CD4-positive, alpha-beta T cell (primary cell): ENCODE measurements at places on chromosomes 13 and 19. TPM values are rescaled to one million over a fixed set of nuclear protein-coding genes. Genes with fewer than 3 reads are reported as not detected.

DNA sequence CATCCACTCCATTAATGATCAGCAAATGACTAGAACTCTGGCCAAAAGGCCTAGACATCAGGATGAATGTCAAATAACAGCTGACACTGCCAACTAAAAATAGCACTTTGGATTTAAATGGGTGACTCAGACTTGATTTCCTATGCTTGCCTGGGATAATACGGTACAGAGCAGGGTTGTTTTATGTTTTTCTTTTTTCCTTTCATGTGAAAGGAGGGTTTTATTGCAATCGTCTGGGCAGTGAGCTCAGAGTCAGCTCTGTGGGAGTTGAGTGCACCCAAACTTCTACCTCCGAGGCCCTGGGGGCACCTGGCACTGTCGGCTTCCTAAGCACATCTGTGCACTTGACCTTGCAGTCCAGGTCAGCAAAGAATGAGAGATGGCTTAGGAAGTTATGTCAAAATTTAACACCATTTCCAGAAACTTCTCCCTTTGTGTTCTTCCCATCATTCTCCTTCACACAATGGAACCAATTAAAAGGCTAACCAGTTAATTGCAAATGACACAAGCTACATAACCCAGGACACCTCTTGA lies 134.1 kb downstream of the LACC1 start:
- no peak for DNase-seq

GRCh38 chr19:14475251-14476073 lies at the start of gene PTGER1:
Gene PTGER1, minus strand, starts transcription at chr19:14475354. Its CDS starts 1,034 bp downstream, at chr19:14474320.
- no peak for DNase-seq

GRCh38 chr19:23512151-23512925 lies 117.1 kb upstream of the ZNF91 start:
- no peak for DNase-seq

DNA sequence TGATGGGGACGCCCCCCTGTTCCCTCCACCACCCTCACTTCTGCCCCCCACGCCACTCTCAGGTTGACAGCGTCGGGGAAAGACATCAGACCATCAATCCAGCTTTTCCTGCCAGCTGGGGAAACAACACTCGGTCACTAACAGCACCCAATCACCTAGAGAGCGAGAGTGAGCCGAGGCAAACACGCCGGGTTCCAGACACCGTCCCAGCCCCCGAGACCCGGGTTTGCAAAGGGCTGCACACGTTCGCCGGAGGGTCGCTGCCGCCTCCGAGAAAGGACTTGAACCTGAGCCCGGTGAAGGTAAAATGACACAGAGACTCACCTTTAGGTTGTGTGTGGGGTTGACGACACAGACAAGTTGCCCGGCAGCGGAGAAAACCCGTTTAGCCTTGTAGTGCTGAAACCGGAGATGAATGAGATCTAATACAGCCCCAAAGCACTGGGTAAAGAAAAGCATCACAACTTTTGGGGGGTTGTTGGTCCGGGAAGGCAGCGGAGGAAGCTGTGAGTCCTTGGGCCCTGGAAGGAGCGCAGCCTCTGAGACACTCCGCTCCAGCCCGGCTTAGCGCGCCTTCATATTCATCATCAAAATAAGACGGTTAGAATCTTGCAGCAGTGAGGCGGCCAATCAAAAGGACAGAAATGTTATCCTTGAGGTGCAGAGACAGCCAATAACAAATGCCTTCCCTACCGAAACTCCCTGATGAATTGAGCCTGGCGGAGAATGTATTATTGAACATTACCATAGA lies at the start of gene SIAH3:
Gene SIAH3 (minus strand): TSS at position 583 of the 751 bp plus-strand sequence. CDS start 124 bp downstream, at position 459.
- peak; percentile 15 for DNase-seq

GRCh38 chr19:16671652-16672274 lies 10.8 kb downstream of the TMEM38A start:
- DNase-seq, result no peak

Gene MBD3L3
- not detected for total RNA-seq

- no peak for DNase-seq
Measured at GRCh38 chr13:33611121-33611805, 206.7 kb upstream of the RFC3 start.

GRCh38 chr19:3392480-3392879 lies 26.1 kb downstream of the NFIC start:
- no peak for DNase-seq

Gene CDX2
- not detected for total RNA-seq

GRCh38 chr19:6716610-6716970 lies 3.9 kb downstream of the C3 start:
- DNase-seq, result no peak

Gene C5AR2
- total RNA-seq, result 0.19 TPM

DNA sequence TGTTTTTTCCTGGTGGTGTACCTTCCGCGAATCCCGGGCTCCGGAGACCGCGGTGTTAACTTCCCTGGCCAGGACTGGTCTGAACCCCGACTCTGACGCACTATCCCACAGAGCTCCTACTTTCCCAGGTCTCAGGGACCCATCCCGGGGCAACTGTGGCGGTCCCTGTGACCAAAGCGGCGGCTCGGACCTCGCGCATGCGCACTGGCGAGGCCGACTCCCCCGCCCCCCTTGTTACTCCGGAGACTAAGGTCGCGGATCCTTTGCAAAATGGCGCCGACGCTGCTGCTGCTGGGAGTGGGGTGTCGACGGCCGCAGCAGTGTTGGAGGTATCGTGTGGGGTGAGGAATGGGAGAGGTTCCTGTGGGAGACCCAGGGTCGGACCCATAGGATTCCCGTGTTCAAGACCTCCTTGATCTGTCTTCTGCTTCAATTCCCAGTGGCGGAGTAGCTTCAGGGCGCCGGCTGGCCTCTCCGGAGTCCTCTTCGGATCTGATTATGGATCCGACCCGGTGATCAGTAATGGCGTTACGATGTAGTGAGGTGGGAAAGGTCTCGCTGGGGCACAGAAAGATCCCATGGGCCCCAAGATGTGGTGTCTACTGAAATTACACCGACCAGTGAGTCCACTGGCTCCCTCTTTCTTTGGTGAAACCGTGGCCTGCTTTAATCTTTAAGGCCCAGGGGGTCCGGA lies 66.6 kb upstream of the ZNF527 start:
- no peak for DNase-seq

Gene KCNRG
- total RNA-seq, result 0.27 TPM

Gene ZIM2
- not detected for total RNA-seq

DNA sequence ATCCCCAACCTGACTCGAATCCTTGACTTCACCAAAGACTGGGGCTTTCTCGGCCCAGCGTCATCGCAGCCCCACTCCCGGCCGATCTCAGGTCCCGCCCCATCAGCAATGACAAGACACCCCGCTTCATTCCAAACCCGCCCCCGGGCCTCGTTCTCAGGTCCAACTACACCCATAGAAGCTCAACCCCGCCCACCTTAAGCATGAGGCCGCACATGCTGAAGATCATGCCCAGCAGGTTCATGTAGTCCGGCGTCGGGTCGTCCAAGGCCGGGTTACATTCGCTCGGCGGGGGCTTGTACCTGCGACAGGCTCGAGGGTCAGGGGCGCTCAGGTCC lies 2.3 kb downstream of the WDR83 start:
- DNase-seq, result peak; percentile 62

Gene CERS4
- total RNA-seq, result 12.3 TPM

GRCh38 chr19:50931023-50931422 lies 19.8 kb upstream of the KLK4 start:
- DNase-seq, result no peak

GRCh38 chr19:30596813-30597399 lies 224.7 kb downstream of the ZNF536 start:
- no peak for DNase-seq

DNA sequence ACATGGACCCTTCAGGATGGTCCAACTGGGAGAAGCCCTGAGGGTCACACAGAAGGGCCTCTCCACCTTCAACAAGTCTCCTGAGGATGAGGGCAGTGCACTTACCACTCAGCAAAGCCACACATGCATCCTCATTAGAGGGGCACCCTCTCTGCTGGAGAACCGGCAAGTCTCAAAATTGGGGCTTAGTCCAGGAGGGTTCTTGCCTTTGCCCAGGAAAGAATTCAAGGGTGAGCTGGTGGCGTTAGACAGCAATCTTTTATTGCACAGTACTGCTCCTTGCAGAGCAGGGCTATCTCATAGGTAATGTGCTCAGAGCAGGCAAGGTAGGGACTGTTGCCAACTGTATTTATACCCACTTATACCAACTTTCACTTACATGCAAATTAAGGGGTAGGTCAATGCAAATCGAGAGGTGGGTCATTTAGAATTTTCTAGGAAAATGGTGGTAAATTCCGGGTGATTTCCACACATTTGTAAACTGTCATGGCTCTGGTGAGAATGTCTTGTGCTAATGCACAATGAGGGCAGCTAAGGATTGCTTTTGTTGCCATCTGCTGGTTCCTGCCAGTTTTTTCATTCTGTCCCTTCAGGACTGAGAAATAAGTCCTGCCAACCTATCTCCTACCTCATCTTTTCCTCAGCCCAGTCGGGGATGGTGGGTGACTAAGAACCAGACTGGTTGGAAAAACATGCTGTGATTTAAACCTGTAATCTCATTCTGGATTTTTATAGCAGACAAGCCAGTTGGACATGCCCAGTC lies 27.8 kb upstream of the IGSF23 start:
- no peak for DNase-seq

- no peak for DNase-seq
Measured at GRCh38 chr13:33723365-33723764, 94.6 kb upstream of the RFC3 start.

DNA sequence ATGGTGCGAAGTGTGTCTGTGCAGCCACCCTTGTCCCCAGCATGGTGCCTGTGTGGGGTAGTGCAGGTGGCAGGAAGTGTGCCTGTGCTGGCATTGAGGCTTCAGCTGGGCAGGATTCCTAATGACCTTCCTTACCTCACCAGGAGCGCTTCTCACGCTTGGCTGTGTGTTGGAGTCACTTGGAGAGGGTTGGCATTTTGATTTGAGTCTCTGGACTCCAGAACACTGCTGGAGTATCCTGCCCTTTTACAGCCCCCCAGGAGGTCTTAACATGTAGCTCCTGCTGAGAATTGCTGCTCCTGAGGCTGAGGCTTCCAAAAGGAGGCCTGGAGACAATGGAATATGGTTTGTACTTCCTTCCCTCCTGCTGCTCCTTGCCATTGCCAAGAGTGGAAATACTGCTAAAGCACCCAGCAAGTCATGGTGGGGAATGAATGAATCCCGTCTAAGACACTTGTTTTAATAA lies 87.1 kb downstream of the ARHGEF7 start:
- no peak for DNase-seq

Gene CCDC122
- 0.52 TPM for total RNA-seq

GRCh38 chr13:28346154-28346553 lies 148.8 kb downstream of the FLT1 start:
- no peak for DNase-seq

- no peak for DNase-seq
Measured at GRCh38 chr13:113917096-113917495, 53.2 kb upstream of the GAS6 start.

DNA sequence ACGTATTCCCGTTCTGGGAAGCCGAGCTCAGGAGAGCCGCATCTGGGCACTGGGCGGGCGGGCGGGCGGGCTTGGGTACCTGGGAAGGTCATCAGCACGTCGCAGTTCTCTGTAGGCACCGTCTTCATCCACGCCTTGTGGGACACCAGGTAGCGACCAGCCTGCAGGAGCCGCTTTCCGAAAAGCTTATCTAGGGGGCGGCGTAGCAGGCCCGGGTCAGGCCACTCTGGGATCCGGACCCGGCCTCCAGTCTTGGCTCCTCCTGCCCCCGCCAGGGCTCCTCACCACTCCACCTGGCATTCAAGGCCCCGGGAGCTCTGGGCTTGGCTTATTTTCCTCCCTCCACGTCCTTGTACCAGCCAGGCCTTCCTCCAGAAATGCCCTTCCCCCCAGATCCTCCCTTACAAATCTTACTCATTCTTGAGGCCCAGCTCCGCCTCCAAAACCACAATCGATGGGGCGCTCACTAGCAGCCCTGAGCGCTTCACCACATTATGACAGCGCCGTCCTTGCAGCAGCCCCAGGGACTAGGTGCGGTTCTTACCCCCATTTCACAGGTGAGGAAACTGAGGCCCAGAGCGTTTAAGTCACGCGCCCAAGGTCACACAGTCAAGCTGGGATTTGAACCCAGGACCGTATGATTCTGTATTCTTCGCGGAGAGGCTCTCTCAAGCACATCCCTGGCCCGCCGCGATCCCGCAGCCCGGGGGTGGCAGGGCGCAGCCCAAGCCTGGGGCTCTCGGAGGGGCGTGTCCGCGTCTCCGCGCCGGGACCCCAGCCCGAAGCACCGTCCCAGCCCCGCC lies 843 bp downstream of the ANO8 start:
- peak; percentile 72 for DNase-seq

Gene FUT6
- total RNA-seq, result 0.17 TPM

DNA sequence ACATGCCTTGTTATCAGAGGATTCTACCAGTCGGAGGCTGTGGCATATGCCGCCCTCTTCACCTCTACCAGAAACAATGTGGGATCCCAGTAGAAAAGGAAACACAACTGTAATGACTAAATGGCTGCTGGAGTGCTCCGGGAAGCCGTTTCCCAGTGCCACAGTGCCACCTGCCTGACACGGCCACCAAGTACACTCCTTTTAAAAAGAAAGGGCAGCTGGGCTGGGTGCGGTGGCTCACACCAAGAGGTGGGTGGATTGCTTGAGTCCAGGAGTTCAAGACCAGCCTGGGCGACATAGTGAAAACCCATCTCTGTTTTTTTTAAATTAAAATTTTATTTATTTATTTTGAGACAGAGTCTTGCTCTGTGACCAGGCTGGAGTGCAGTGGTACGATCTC lies 67.3 kb downstream of the TRPM4 start:
- DNase-seq, result no peak

Gene TMEM238
- 14.2 TPM for total RNA-seq
